ENCODE measurements at places on chromosomes 1 and 21.

DNA sequence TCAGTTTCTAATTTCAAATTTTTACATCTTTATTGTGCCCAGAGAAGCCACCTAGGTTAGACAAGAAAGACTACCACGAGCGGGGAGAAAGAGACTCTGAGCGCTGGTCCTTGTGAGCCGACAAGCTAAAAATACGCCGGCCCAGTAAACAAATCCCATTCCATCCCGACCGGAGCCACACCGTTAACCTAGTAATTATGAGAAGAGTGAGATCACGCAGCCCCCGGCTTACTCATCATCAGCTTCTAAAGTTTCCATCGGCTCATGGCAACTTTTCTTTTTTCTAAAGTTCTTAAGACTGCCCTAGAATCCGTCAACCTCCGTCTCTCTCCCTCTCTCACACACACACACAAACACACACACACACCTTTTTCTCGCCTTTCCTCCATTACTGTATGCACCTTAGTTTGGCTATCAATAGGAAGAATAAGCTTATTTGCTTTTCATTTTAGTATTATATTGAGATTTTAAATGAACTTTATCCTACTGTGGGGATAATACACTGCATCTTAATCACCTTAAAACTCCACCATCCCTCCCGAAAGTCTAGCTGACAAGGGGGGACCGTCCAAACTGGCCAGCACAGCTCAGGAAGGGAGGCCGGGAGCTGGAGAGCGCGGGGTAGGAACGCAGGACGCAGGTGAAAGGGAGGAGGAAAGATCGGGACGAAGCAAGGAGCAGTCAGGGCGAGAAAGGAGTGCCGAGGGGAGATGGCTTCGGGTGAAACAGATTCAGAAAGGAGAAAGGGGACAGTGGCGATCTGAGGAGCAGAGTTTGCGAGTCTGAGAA, 728 bp downstream of the OTUD7B start:
- DNase-seq: peak; percentile 16

DNA sequence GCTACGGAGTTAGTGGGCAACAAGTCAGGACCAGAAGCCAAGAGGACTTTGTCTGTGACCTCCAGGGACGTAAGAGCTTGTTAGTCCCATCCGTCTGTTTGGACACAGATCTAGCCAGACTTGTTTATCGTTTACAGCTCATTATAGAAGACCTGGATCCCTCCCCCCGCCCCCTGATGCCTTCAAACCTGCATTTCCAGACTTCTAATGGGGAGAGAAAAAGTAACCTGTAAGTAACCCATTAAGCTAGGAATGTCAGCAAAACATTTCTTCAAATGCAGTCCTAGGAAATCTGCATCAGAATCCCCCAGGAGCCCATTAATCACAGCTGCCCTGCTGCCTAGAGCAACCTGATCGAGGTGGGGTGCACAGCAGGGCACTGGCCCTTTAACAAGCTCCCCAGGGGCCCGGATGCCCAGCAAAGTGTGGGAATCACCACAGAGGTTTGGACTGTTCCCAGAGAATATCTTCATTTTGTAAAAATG, 1.4 kb upstream of the MAD2L2 start:
- no peak for DNase-seq

DNA sequence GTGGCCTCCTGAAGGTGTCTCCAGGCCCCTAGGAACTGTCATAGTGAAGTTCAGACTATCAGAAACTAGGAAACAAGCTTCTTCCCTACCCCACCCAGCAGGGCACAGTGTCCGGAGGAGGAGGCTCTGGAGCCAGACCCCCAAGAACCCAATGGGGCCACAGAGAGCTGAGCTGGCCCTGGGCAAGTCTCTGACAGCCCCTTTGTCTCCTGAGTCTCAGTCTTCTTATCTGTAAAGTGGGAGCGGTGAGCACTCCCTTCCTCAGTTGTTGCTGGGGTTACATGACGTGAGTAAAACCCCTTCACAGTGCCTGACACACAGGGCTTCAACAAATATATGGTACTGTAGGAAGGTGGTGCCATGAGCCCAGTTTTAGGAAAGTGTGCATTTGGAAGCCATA, 675.8 kb downstream of the MATN1 start:
- DNase-seq: no peak

GRCh38 chr21:45948576-45949141, 32.9 kb upstream of the COL6A1 start:
- DNase-seq: no peak
